ENCODE measurements at places on chromosomes 3 and 15.

GRCh38 chr3:189355481-189356201 is 183.9 kb downstream of the TPRG1 start:
- no peak for DNase-seq

DNA sequence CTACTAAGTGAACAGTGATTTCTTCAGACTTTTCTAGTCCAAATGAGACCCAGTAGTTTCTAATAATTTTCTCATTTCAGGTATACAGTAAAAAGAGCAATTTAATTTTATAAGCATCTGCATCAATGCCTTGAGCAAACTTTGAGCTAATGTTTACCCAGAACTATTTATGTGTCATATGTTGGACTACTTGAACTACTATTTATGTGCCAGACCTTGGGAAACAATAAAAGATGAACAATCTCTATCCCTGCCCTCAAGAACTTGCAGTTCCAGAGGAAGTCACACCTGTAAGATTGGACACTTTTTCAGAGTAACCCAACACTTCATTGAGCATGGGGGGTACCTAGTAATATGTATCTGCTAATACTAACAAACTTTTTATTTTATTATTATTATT is 2.3 kb upstream of the UBE3A start:
- DNase-seq = no peak

DNA sequence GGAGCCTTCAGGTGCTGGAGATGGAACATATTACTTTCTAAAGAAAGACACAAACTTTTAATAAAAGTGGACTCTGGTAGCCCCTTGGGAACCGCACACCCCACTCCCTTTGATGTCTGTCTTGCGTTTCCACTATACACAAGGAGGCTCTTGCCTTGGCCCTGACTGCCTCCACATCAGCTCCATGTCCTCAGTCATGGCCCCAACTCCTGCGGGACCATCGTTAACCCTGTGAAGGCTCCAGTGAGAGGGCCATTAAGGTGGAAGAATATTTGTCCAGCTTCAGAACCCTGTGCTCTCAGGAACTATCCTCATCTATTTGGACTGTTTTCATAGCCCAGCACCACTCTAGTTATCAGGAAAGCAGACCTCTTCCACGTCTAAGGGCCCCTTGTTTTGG is 16.1 kb upstream of the BFSP2 start:
- no peak for DNase-seq

DNA sequence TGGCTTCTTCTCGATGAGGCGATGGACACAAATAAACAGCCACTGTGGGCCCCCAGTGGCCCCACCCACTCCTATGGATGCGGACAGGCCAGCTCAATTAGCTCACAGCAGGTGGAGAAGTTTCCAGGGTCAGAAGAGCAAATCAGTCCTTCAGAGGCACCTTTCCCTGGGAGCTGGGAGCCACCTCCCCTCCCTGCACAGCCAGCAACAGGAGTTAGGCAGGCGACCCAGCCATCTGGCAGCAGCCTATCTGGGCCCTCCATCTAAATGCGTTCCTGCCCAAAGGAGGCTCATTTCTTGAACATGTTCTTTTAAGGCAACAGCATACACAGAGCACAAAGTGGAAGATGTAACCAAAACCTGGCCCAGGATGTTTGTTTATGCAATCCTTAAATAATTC is 211.9 kb upstream of the ARRDC4 start:
- DNase-seq = no peak

DNA sequence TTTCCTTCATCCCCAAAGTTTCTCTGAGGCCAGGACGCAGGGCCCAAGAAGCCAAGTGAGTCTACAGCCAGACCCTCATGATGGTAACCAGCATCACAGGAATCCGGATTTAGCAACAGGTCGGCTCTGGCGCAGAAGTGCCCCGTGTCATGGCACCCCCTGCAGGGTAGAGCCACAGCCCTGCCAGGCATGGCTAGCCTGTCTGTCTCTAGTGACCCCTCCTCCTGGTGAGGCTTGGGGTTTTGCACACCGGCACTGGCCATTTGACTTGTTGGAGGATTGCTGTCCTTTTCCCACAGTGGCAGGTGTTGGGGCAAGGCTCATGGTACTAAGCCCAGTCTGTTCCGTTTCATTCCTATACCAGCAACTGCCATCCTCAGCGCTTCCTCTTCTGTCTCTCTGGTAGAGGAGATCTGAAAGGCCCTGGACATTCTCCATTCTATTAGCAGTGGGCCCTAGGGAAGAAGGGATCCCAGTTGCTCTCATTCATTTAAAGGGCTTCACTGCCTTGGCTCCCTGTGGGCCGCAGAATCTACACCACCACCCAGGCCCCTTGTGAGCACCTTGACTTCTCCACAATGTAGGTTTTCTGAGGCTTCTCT is 9.4 kb upstream of the CHAC1 start:
- no peak for DNase-seq

- no peak for DNase-seq
Observed at GRCh38 chr3:79383402-79384012, 384.3 kb downstream of the ROBO1 start.

GRCh38 chr3:31738412-31738811 is 205.7 kb downstream of the STT3B start:
- no peak for DNase-seq

DNA sequence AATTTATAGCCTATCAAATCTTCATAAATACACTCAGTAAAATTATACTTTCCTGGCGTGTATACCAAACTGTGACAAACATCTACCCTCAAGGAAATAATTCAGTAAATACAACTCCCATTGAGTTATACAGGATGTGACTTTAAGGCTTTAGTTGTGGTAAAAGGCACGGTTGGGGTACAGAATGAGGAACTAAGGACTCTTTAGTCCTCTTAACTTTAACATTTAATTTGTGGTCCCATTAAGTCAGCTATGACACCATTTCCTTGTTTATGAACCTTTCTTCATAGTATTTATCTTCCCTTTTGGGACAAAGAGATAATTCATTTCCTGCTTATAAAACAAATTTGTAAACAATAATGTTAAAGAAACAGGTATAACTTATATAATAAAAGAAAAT is 30.2 kb downstream of the IFT80 start:
- no peak for DNase-seq

DNA sequence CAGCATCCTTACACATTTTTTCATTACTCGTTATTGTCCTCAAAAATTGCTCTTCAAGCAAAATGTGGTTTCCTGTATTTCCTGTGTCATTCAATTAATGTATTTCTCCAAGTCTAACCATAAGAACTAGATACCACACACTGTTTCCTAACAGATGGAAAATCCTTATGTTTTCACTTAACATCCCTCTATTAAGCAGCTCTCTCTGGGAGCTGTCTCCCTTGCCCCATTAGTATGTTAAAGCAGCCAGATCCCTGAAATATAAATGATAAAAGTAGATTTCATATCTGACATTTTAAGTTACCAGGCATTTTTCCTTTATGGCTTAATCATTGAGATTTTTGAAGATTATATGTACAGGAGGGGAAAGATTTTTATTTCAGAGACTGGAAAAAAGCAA is 15.9 kb downstream of the PFN2 start:
- no peak for DNase-seq

- no peak for DNase-seq
Observed at GRCh38 chr15:100537331-100537730, 8.6 kb upstream of the CERS3 start.

- no peak for DNase-seq
Observed at GRCh38 chr3:133362539-133362938, 37.3 kb upstream of the BFSP2 start.

GRCh38 chr15:79184465-79184892 is 93.9 kb upstream of the RASGRF1 start:
- no peak for DNase-seq

- no peak for DNase-seq
Observed at GRCh38 chr3:10006762-10007090, 19.5 kb upstream of the FANCD2 start.

- DNase-seq = no peak
Observed at GRCh38 chr3:58329150-58329921, 3.4 kb upstream of the PXK start.

GRCh38 chr3:48419597-48419996 is 10.3 kb downstream of the PLXNB1 start:
- no peak for DNase-seq

DNA sequence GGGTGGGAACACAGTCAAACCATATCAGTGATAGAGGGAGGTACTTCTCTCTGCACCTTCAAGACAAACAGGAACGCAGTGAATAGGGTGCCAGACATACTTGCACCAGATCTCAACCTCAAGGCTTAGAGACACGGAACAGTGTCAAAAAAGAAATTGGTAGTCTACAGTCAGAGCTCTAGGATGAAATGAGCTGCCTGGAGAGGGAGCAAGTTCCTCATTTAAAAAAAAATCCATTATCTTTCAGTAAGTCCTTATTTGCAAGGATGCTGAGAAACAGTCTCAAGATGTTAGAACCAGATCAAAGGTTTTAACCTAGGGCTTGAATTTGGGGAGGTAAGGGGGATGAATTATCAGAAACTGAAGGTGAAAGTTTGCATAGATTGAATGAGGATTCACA is 20.2 kb upstream of the LMCD1 start:
- DNase-seq = no peak

- no peak for DNase-seq
Observed at GRCh38 chr15:57540736-57541135, 51.0 kb upstream of the MYZAP start.

DNA sequence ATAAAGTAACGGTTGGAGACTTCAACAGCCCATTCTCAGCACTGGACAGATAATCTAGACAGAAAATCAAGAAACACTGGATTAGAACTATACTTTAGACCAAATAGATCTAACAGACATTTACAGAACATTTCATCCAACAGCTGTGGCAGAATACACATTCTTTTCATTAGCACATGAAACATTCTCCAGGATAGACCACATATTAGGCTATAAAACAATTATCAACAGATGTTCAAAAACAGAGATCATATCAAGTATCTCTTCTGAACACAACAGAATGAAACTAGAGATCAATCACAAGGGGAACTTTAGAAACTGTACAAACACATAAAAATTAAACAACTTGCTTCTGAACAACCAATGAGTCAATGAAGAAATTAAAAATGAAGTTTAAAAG is 133.3 kb downstream of the ADAM10 start:
- DNase-seq = no peak

GRCh38 chr3:113625834-113626233 is 70.6 kb downstream of the USF3 start:
- DNase-seq = no peak

GRCh38 chr3:65178703-65179102 is 490.9 kb upstream of the ADAMTS9 start:
- DNase-seq = no peak

GRCh38 chr3:154235330-154235729 is 89.0 kb downstream of the DHX36 start:
- no peak for DNase-seq

- DNase-seq = no peak
Observed at GRCh38 chr3:64037084-64037483, 13.8 kb upstream of the PSMD6 start.
